Activated CD4-positive, alpha-beta T cell treated with anti-CD3 and anti-CD28 coated beads, Interleukin-2, amount 50 U/mL, for 16 hours (primary cell): ENCODE measurements at places on chromosomes 1 and 21.
A peak's percentile ranks its signal among the peaks of the same experiment; 100 is the strongest.

DNA sequence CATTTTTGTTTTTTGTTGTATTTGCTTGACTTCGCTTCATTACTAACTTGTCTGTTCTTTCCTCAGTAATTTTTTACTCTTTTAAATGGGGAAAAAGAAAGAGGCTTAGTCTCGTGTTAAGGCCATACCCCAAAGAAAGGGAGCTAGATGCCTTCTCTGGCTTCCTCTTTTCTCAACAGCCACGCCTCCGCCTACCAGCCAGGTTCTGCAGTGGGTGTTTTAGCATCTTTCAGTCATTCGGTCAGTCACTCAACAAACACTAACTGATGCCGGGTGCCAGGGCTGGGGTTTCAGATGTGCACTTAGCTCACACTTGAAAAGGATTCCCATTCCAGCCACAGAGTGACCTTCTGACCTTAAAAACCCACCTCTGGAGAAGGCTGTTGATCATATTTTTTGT, 46.3 kb upstream of the VAV3 start:
- DNase-seq: no peak

GRCh38 chr1:67433837-67434236, 3.6 kb upstream of the SERBP1 start:
- DNase-seq: no peak

- DNase-seq: no peak
Measured at GRCh38 chr1:192588546-192588945, 13.0 kb downstream of the RGS1 start.

DNA sequence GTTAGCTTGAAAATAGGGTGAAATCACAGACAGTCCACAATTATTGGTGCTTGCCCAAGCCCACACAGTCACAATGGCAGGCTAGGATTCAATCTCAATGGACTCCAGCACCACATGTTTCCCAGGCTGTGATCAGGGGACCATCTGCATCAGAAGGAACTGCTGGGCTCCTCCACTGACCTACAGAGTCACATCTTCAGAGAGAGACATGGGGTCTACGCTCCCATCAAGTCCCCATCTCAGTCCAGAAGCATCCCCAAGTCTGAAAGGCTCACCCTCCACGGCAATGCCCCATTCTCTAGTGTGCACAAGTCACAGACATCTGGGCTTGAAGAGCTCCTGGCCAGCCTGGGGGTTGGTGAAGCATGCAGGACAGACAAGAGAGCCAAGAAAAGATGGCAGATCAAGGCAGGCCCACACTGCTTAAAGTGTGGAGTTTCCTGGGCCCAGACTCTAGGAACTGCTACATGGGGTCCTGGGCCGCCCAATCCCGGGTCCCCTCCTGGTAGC, 262.5 kb downstream of the NPHP4 start:
- DNase-seq: no peak

DNA sequence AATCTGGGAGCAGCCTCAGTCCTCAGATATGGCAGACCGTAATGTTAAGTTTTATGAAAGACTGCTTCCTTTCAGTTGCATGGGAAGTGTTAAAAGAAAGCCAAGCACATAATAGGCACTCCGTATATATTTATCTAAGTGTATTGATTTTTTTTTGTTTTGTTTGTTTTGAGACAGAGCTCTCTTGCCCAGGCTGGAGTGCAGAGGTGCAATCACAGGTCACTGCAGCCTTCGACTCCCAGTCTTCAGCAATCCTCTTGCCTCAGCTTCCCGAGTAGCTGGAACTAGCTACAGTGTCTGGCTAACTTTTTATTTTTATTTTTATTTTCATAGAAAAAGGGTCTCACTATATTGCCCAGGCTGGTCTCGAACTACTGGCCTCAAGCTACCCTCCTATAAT, 341.8 kb downstream of the USH2A start:
- DNase-seq: no peak

GRCh38 chr1:17700945-17701810, 54.0 kb upstream of the ACTL8 start:
- DNase-seq: no peak

GRCh38 chr1:55210990-55211801, 4.0 kb downstream of the USP24 start:
- no peak for DNase-seq

DNA sequence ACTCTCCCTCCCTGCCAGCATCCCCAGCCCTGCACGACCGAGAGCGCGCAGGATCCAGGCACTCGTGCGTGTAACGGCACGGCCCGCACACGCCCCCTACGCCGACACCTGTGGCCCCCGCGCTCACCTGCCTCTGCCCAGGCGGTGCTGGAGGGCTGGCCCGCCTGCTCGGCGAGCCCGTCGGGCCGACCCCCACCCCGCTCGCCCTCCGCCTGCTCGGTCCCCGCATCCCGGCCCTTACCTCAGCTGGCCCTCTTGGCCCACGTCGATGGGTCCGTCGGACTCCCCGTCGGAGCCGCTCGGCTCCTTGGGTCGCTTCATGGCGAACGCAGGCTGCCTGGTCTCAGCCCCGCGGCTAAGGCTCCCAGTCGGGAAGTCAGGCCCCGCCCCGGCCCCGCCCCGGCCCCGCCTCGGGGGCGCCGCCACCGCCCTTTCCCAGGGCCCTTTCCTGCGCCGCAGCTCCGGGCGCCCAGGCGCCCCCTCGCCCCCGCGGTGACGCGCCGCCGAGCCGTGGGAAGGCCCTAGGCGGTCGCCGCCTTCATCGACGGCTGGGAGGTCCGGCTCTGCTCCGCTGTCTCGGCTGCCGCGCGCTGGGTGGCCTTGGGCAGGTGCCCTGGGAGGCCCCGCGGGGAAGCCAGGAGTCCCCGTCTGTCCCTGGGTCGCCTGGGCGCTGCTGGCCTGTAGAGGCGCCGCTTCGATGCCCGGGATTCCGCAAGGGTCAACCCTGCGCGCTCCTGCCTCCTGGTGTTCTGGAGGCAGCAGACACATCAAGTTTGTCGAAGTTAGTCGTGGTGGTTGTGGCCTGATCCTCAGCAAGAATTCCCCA, at the start of gene HEYL:
Gene HEYL, minus strand, starts transcription at position 339 of the 826 bp plus-strand sequence. Its CDS starts 18 bp downstream, at position 321.
- DNase-seq: peak; percentile 62

- DNase-seq: no peak
Measured at GRCh38 chr1:41662765-41663437, 178.4 kb upstream of the EDN2 start.

DNA sequence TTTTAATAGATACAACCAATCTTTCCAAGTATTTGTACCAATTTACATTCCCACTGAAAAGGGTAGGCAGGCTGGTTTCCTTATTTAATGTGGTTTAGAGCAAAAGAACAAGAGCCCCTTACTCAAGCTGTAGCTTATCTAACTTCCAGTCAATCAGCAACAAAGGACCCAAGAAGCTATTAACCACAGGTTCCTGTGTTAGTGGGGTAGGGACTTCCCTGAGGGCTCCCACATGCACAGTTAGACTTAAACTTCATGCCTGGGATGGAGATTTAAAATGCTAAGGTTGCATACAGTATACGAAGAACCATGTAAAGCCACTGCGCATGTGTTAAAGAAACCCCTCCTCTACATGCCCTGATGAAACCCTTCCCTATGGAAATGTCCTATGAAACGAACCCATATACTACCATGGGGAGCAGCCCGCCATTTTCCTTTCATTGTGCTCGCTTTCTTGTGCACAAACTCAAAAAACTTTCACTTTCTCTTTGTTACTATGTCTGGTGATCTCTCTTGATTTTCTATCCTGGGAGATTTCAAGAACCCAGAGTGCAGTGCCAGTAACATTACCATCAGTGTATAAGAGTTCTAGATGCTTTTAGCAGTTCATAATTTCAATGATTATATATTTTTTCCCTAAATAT, 23.3 kb upstream of the ST6GALNAC5 start:
- DNase-seq: no peak

GRCh38 chr1:1200876-1201810, 5.2 kb downstream of the TNFRSF18 start:
- no peak for DNase-seq

- peak; percentile 56 for DNase-seq
Measured at GRCh38 chr21:38126666-38127303, 130.0 kb upstream of the KCNJ15 start.

- no peak for DNase-seq
Measured at GRCh38 chr1:11885916-11886315, 27.2 kb upstream of the NPPB start.

DNA sequence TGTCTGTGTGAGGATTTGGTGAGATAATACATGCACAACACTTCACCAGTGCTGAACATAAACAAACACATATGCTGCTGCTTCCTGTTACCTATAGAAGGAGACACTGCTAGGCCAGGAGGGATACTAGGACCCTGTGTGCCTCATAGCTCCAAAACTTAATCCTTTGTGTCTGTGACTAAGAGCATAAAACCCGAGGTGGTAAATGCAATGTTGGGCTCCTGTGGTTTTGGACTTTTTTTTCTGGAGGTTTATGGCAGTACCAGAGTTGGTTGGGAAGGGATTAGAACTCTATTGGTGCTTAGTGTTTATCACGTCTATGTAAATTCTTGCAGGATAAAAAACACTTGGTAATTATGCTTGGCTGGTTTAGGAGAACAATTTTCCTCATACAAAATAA, 122.9 kb downstream of the NUF2 start:
- no peak for DNase-seq

DNA sequence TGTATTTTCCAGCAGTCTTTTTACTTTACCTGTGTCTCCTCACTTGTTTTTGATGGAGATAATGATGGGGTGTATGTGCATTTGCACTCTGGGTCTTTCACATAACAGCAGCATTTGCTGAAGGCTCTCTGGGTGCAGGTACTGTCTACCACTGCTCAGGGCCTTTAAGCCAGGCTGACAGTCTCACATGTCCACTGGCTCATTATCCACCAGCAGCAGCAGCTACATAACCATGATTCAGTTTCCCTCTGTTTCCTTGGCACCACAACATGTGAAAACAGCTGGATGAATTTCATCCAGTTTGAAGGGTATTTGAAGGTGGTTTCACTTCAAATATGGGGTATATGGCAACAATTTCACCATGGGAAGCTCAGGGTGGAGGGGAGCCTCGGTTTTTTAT, 41.2 kb upstream of the ROR1 start:
- no peak for DNase-seq

DNA sequence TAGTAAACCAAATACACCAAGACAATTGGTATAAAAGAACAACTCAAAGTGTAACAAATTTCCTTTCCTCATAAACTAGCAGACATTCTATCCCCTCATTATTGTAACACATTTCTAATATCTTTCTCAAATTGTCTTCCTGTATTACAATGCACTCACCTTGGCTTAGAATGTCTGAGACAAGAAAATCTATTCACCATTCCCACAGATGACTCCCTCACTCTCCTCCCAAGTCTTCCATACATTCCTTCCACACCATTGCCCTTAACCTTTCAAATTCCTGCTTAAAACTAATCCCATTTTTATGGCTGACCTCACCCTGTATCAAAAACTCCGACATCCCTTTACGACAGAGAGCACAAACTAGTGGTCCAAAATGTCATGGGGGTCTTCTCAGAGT, 56.0 kb downstream of the LTN1 start:
- DNase-seq: no peak

- no peak for DNase-seq
Measured at GRCh38 chr1:54869173-54869851, 17.7 kb downstream of the DHCR24 start.

DNA sequence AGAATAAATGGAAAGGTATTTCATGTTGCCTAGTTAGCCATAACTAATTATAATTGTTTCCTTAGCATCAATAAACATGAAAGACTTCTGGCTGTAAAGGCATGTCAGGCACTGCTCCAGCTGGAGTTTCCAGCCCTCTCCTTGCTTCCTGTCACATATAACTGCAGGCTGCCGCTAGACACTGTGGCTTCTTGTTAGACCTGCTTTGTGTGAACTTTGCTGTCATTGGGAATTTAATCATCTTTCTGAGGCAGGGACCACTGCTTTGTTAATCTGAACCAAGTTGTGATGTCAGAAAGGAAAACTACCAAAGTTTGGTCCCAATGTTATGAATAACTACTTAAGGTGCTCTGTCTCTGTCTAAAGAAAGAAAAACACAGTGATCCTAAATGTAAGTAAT, 90.3 kb upstream of the DUSP10 start:
- DNase-seq: no peak

DNA sequence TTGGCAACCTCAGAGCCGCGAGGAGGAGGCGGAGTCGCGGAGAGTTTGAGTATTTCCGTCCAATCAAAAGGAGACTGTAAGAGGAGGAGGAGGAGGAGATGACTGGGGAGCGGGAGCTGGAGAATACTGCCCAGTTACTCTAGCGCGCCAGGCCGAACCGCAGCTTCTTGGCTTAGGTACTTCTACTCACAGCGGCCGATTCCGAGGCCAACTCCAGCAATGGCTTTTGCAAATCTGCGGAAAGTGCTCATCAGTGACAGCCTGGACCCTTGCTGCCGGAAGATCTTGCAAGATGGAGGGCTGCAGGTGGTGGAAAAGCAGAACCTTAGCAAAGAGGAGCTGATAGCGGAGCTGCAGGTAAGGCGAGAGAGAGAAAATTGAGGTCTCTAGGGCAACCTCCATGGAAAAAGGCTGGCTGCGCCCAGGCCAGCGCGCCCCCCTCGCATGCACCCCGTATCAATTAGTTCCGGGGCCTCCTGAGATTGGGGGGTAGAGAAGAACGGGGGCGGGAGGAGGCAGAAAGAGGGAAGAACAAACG, at the start of gene PHGDH:
Gene PHGDH, plus strand, starts transcription at position 131 of the 538 bp plus-strand sequence. Its CDS starts 89 bp downstream, at position 220.
- DNase-seq: peak; percentile 78

DNA sequence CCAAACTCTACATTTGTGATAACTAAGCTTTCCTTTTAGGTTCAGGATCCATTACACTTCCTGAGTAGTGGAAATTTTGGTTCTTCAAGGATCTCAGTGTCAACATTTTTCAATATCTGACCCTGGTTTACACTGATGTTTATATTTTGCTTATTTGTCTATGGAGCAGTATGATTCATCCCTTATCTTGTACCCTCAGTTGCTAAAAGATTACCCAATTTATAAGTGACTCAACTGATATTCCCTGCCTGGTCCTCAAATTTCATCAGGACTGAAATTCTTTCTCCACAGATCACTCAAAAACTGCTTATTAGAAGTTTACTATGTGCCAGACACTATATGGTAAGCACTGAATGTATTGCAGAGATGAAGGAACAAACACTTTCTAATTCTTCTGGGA, 139.1 kb upstream of the CHRM3 start:
- DNase-seq: no peak

- no peak for DNase-seq
Measured at GRCh38 chr1:194387531-194387930, 1201.1 kb upstream of the B3GALT2 start.

GRCh38 chr1:82924666-82925065, 1074.3 kb downstream of the TTLL7 start:
- no peak for DNase-seq

- DNase-seq: no peak
Measured at GRCh38 chr1:103156966-103157365, 48.6 kb upstream of the COL11A1 start.

DNA sequence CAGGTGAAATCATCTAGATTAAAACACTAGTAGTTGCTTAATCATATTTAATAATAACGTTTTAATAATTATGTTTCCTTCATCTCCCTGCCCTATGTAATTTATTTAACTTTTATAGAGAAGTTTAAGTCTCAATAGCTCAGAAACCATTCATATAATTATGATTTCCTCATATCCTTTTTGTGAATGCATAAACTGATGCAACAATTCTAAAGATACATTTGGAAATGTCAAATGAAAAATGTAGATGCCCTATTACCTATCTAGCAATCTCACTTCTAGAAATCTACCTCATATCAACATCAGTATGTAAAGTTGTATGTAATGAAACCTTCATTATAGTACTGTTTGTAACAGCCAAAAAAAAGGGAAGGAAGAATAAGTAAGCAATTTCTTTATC, 10.5 kb downstream of the DRAM2 start:
- no peak for DNase-seq
